ENCODE measurements at places on chromosomes 12 and 14.

DNA sequence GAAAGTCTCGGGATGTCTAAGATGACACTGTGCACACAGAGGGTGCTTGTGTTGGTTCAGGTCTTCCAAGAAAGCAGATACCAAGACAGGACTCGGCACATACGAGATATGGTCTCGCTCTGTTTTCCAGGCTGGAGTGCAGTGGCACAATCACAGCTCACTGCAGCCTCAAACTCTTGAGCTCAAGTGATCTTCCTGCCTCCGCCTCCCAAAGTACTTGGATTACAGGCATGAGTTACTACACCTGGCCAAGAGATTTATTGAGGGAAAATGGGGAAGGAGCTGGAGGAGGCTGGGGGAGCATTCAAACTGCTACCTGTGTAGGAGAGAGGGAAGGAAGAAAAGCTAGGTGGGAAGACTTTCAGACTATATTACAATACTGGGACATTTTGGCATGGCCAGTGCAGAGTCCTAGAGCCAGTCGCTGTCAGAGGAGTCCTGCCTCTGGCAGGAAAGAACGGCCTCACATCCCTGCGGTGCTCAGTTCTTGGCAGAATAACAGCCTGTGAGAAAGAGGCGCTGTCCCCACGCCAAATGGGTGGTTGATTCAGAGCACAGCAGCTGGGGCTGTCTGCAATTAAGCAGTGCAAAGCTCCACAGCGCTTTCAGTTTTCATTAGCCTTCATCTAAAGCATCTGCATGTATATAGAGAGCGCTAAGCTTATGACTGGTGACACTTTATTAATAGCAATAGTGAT, 18.3 kb downstream of the SLC17A8 start:
- DNase-seq, result no peak

DNA sequence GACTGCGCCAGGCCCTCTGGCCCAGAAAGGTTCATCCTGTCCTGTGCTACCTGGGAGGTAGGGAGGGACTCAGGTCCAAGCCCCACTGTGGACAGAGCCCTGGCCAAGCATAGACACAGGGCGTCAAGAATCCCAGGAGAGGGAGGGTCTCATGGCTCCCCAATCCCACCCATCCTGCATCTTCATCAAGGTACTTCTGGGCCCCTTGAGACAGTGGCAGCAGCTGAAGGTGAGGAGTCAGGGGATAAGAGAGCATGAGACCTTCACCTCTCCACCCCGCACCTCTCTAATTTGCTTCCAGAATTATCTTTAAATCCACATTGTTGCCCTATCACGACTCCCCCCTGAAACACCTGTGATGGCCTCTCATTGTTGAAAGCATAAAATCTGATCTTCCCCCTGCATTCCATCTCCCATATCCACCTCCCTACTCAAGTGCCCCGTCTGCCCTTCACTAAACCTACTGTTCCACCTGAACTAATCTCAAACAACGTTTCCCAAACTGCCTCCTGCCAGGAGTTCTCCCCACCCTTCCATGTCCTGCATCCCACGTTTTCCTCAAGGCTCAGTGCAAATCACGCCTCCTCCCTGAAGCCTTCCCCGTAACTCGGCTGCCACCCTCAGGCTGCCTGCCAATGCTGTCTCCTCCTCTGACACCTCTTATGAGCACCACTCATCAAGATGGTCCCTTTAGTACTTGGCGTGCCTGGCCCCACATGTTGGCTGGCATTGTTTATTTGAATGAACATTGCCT, 27.1 kb downstream of the KRT18 start:
- peak; percentile 65 for DNase-seq

DNA sequence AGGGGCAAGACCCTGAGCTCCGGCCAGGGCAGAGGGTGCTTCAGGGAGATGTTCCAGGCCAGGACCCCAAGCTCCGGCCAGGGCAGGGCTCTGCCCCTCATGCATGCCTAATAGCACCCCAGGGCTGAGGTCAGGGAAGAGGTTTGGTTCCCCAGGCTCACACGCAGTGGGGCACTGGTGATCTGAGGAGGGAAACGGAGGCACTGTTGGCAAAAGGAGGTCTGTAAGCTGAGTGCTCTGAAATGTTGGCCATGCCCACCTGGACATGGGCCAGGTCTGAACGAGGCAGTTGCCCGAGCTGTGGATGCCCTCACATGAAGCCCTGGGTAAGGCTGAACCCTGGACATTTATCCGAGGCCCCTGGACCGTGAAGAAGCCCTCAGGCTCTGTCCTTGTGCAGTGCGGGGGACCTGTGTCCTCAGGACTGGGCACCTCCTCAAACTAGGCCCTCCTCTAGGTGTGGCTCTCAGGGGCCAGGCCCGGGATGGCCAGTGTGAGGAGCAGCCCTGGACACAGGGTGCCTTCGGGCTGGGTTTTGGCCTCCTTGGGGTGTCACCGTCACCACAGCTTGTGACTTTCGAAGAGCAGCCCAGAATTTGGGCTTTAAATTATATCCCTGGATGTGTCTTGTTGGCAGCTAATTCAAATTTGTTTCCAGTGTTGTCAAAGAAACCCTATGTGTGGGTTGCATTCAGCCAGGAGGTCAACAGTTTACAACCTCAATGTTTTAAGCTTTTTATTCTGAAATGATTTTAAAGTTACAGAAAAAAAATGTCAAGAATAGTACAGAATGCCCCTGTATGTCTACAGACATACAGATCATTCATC, 66.8 kb downstream of the ADGRD1 start:
- no peak for DNase-seq

DNA sequence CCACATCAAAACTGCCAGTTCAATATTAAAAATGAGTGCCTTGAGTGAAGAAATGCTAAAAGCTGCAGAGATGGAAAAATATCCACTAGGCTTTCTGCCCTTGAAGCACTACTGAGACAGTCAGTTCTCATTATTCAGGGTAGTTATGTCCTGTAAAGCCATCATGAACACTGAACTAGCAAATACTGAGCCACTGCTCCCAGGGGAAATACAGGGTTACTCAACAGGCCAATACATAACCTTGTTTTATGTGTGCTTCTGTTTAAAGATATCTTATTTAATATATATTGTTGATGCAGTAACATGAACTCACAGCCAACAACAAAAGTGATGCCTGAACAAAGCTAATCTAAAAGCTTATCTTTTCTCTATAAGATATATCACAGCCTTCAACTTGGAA, 3.3 kb downstream of the RAD52 start:
- DNase-seq, result no peak

GRCh38 chr12:77745624-77746023, 85.1 kb upstream of the NAV3 start:
- DNase-seq, result no peak

GRCh38 chr14:84127495-84127894, 1402.4 kb upstream of the FLRT2 start:
- DNase-seq, result no peak

- no peak for DNase-seq
These were observed 19.5 kb upstream of the HAL start for GRCh38 chr12:96015672-96016071.

GRCh38 chr12:318759-319515, 56.3 kb upstream of the SLC6A13 start:
- DNase-seq, result no peak

GRCh38 chr12:131826097-131826928, 1.9 kb upstream of the MMP17 start:
- DNase-seq, result peak; percentile 52

GRCh38 chr12:3921526-3921925, 48.3 kb upstream of the PARP11 start:
- no peak for DNase-seq

DNA sequence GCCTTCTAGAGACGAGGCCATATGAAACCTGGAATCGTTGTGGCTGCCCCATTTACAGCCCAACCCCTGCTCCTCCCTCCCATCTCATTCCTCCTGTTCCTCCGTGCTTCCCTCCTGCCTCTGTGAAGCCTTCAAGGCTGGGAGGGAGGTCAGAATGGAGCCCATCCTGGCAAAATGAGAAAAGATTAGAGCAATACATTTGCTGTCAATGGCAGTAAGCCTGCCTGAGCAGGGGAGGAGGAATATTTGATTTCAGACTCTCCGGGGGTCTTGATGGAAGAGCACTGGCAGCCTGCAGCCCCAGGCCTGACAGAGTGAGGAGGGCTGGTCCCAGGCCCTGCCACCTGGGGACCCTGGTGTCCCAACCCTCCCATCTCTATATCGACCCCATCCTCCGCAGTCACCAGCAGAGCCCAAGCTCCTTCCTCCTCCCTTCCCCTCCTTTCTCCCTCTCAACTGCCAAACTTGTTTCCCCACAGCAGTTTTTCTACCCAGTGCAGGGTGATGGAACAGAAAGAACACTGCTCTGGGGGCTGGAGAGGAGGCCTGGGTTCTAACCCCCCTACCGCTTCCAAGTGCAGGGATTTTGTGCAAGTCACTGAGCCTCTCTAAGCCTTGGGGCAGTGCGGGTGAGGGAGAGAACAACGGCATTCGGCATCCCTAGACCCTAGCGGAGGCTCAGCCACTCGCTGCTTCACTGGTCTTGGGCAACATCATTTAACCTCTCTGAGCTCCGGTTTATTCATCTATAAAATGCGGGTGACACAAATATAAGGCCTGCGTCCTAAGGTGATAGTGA, 16.0 kb upstream of the RACGAP1 start:
- DNase-seq, result no peak

GRCh38 chr12:94957006-94957405, 46.5 kb downstream of the NDUFA12 start:
- no peak for DNase-seq

DNA sequence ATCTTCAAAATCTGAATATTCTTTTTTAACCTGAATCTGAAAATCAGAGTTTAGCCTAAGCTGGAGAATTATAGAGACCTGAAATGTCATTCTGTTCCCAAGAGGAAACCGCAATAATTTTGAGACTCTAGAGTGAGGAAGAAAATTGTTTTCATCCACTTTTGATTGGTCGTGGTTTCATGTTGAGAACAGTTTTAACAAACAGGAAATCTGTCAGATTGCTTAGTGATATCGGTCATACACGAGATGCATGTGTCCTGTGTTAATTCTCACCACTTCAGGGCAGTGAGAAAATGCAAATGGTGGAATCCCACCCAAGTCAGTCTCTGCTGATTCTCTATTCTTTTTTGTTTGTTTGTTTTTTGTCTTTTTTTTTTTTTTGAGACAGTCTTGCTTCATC, 1498.5 kb upstream of the TMEM132C start:
- no peak for DNase-seq

DNA sequence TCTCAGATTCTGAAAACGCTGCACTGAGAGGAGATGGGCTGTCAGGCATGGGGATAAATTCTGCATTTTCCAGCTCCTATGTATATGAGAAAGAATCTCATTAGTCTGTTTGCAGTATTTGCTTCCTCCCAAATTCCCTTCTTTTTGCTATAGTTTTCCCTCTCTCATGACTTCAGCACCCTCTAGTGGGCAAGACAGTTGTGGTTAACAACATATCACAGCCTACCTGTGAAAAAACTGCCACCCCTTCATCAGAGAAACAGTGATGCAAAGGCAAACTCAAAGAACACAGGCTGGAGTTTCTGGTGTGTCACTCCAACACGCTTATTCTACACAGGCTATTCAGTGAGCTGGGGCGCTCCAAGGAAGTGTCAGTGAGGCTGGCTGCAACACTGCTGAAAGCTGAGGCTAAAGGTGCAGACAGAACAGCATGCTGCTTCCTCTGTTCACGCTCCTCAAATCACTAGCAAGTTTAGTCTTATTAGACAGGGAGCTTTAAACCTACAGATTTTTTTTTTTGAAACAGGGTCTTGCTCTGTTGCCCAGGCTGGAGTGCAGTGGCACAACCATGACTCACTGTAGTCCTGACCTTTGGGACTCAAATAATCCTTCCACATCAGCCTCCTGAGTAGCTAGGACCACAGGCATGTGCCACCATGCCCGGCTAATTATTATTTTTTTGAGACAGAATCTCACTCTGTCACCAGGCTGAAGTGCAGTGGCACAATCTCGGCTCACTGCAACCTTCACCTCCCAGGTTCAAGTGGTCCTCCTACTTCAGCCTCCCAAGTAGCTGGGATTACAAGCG, 19.3 kb downstream of the ZC2HC1C start:
- peak; percentile 52 for DNase-seq

Data from ecto neural progenitor cell (in vitro differentiated cells).